T-helper 17 cell (primary cell): ENCODE measurements at places on chromosomes 7 and 10. TPM values are rescaled to one million over a fixed set of nuclear protein-coding genes. Genes with fewer than 3 reads are reported as not detected.

The PTPN20 gene
- total RNA-seq, result 0.82 TPM

The LRRN3 gene
- 1.9 TPM for total RNA-seq

- peaks cover 67% of the 10 kb centered on the region for H3K27me3 ChIP-seq
- H3K4me1 ChIP-seq, result peaks cover 3% of the 10 kb centered on the region
- no peak overlapping the region for H3K27ac ChIP-seq
- H3K4me3 ChIP-seq, result no peak overlapping the region
- no peak for DNase-seq
Measured at GRCh38 chr7:45106-46090, 147.0 kb upstream of the FAM20C start.

DNA sequence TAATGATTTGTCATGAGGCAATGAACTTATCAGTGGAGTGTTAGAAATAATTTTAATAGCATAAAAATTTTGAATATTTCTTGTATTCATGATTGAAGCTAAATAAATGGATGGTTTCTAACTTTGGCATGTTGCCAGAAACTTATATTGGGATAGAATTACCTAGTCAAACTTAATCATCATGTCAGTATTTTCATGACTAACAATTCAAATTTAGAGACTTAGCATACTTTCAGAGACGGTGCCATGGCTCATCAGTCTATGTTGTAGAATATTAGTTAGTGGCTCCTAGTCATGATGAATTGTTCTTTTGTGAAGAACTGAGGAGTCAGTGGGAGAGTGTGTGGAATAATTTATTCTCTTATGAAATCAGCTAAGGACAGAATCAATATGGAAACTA lies 599.6 kb upstream of the POT1 start:
- no peaks in the 10 kb centered on the region for H3K4me1 ChIP-seq
- DNase-seq, result no peak
- no peak overlapping the region for H3K27ac ChIP-seq
- H3K27me3 ChIP-seq, result no peaks in the 10 kb centered on the region
- H3K4me3 ChIP-seq, result no peak overlapping the region
- no peaks in the 10 kb centered on the region for H3K36me3 ChIP-seq

The SVOPL gene
- not detected for total RNA-seq
